ENCODE measurements at places on chromosomes 4 and X.

DNA sequence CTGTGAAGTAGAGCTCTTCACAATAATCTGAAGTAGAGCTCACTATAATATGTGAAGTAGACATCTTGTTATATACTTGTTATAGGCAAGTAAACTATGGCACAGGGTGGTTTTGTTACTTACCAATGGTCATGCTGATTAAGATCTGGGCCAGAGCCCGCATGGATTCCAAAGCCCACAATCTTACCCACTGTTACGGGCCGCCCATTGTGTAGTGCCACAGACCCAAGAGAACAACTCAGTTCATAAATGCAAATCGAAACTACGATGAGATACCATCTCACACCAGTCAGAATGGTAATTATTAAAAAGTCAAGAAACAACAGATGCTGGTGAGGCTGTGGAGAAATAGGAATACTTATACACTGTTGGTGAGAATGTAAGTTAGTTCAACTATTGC, 46.9 kb upstream of the CT47C1 start:
- DNase-seq: no peak

- no peak for DNase-seq
These were observed 190.9 kb upstream of the BANK1 start for GRCh38 chr4:101599620-101600019.

DNA sequence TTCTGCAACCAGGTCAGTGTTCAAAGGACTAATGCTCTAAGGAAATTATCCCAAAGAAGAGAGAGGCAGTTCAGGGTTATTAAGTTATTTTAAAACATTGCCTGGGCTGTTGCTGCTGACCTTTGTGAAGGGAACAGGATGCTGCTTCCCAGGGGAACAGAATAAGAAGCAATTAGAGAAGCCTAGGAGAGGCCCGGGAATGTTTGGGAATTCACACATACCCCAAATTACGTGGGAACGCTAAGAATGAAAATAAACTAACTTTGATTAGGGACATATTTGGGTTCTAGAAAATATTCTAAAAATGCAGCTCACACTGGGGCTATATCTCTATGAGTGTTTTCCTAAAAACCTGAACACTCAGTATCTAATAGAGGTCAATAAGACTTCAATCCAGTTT, 243.1 kb upstream of the FTHL17 start:
- DNase-seq: no peak

DNA sequence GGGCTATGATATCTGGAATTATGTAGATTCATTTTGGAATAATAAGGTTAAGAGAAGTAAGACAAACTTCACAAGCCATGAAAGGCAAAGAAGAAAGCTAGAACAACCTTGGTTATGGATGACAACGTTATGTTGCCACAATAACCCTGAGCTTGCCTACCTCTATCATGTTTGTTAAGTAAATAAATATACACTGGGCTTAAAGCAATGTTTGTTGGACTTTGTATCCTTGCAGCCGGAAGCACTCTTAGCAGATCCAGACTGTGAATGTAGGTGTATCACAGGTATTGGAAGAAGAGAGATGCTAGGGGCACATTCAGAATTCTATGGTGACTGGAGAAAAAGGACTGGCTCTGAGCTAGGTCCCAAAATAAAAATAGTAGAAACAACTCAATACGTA, 214.4 kb downstream of the HS3ST1 start:
- DNase-seq: no peak

DNA sequence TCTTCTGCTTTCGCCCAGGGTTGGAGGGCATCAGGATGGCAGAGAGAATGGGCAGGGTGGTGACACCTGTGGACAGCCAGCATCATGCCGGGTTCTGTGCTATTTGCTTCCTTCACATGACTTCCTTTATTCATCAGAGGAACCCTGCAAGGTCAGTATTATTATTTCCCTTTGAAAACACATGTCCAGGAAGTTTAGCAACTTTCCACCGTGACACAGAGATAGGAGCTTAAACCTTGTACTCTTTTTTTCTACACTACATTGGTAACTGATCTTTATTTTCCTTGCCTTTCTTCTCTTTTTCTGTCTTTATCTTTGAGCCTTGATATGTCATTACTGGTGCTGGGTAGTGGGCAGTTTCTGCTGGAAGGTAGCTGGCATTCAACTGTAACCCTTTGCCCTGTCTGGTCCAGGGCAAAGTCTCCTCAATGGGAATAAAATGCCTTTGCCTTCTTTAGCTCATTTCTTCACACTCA, 5.0 kb upstream of the MGST2 start:
- no peak for DNase-seq

GRCh38 chrX:107677501-107677901, 49.2 kb downstream of the PRPS1 start:
- no peak for DNase-seq

DNA sequence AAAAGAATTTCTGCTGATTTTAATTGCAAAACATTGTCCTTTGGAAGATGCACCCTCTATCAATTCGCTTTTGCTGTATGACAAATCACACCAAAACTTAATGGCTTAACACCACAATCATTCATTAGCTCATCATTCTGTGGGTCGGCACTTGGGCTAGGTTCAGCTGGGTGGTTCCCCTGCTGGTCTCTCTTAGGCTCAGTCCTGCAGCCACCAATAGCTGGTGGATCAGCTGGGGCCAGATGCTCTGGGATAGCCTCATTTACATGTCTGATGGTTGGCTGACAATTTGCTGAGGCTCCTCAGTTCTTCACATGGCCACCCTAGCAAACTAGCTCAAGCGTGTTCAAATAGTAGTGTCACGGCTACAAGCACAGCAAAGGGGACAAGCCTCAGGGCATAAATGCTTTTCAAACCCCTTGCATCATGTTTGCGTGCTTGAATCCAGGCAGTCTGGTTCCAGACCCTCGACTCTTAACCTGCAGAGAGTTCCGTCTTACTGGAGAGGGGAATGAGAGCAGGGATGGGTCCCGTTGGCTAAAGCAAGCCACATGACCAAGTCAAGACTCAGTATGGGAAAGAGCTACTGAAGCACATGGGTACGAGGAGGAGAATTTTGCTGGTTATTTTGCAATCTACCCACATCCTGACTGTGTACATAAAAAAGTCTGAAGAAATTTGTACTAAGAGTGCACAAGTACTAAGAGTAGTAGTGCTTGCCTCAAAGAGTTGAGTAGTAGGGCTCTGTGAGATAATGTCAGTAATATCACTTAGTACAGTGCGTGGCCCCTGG, 7.5 kb upstream of the ACSL1 start:
- DNase-seq: no peak

DNA sequence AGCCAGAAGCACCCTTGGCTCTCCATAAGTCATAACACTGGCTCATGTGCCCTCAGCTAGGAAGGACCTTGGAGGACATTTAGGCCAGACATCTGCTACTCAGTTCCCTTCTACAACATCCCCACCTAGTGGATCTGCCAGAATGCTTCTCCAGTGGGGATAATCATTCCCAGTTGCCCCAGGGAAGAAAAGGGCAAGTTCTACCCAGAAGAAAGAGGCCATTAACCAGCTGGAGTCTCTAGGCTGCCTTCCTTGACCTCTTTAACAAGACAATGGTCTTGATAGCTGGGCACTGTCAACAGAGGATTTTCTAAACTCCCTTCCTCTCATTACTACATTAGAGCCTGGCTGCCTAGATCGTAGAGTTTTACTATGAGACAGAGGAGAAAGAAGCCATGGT, 42.0 kb downstream of the LGI2 start:
- no peak for DNase-seq

DNA sequence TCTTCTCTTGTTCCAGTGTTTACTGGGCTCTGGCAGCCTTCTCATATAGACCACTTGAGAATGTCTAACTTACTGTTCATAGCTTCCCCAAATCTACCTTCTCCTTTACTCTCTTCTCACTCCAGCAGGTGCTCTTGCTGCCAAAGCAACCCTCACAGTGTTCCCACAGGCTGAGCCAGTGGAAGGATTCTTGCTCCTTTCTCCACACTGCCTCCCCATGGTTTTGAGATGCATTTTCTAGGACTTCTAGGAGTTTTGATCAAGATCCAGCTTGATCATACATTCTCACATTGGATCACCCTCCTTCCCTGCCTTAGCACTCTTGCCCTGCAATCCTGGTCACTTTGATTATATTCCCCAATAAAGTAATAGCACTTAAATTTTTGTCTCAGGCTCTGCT, 230.8 kb downstream of the TMEM47 start:
- no peak for DNase-seq

DNA sequence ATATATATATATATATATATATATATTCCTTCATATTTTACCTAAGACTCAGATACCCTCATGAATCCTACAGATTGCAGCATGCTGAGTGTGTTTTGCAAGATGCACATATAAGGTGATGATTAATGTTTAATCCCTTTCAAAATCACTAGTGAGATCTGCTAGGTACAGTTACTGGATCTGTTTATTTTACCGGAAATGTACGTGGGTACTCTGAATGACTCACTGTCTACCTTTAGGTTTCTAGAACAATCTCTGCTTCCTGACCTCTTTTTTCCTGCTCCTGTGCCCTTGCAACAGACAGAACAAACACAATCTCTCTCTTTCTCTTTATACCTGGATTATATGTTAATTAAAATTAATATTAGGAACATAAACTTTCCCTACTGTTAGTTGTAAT, 379.6 kb downstream of the FAM133A start:
- DNase-seq: no peak

- DNase-seq: no peak
These were observed 820.2 kb downstream of the TRIML1 start for GRCh38 chr4:188959424-188959823.
